Stimulated activated CD4-positive, alpha-beta T cell treated with anti-CD3 and anti-CD28 coated beads, TNF-alpha, amount 100 ng/mL, for 1 hour (primary cell): ENCODE measurements at places on chromosomes 4 and X.

DNA sequence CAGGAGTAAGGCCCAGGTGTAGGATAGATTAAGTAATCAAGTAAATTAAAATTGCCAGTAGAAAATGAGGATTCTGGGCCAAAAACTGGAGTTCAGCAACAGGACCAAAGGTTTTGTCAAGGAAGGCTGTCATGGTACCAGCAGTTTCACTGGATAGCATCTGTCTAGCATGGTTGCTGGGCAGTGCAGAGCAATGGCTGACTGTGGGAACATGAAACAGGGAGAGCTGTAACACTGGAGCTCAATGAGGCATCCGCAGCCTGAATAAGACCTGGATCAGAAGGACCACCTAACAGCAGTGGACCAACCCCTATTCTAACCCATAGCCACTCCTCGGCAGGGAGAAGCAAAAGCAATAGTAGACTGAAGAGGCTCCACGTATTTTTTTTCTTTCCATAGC, 132.4 kb downstream of the ATOH1 start:
- no peak for DNase-seq

DNA sequence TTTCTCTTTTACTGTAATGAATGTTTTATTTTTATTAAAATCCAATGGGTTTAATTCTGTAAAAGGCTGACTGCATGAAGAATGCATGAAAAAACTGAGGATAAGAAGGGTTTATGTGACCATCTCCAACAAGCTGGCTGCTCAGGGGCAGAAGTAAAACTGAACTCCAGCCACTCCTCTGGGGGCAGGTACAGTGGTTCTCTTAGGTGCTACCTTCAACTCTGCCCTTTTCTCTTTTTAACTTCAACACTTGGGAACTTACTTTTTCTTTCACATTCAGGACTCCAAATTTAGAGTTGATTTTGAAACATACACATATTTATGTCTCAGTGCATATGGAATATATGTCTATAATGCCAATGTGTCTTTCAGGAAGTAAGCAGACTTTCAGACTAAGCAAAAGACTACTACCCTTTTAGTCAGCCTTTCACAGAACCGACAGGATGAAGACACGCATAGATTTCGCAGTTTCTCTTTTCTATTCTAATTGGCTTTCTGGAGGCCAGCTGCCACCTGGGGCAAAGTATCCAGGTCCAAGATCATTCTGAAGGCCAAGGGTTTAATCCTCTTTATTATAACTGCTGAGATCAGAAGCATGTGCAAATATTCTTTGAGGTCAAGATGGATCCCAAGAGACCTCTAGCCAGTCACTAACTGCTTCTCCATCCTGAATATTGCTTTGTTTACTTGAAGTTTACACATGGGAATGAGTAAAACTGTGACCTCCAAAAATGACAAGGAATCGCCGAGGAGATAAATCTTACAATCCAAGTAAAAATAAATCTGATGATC, 30.7 kb downstream of the HS3ST1 start:
- DNase-seq, result no peak

DNA sequence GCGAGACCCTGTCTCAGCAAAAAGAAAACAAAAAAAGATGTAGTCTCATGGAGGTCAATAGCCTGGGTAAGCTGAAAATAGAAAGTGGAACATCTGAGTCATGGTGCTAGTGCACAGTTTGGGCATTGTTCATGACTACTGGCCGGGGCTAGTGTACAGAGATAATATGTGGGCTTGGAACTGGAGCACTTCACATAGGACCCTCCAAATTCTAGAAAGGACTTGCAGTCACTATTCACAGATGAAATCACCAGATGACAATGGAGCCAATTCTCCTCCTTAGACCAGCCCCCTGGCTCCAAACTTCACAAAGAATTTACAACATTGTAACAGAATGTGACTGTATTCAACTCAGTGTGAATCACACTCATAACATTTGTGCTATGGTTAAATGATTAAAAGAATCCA, 367.8 kb upstream of the SLC7A11 start:
- no peak for DNase-seq

- DNase-seq, result no peak
These were observed 1216.1 kb downstream of the FSTL5 start for GRCh38 chr4:160947653-160948052.

- no peak for DNase-seq
These were observed 112.4 kb downstream of the ADGRL3 start for GRCh38 chr4:61312526-61312925.

- DNase-seq, result no peak
These were observed 4.2 kb downstream of the ALB start for GRCh38 chr4:73408181-73408867.

DNA sequence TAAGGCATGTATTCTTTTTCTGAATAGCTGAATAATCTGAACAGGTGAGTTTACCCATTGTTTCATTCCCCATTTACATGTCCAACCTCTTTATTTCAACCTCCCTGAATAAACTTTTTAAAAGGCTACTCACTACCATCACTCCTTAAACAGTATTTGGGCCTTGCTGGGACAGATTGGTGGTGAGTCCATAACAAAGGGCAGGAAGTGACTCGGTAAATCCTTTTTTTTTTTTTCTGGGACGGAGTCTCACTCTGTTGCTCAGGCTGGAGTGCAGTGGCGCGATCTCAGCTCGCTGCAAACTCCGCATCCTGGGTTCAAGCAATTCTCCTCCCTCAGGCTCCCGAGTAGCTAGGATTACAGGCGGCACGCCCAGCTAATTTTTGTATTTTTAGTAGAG, 23.4 kb upstream of the SEC24B start:
- no peak for DNase-seq

- DNase-seq, result no peak
These were observed 29.3 kb downstream of the CLCN5 start for GRCh38 chrX:49951524-49952193.

- DNase-seq, result no peak
These were observed 111.1 kb downstream of the ADRA2C start for GRCh38 chr4:3877236-3877635.

DNA sequence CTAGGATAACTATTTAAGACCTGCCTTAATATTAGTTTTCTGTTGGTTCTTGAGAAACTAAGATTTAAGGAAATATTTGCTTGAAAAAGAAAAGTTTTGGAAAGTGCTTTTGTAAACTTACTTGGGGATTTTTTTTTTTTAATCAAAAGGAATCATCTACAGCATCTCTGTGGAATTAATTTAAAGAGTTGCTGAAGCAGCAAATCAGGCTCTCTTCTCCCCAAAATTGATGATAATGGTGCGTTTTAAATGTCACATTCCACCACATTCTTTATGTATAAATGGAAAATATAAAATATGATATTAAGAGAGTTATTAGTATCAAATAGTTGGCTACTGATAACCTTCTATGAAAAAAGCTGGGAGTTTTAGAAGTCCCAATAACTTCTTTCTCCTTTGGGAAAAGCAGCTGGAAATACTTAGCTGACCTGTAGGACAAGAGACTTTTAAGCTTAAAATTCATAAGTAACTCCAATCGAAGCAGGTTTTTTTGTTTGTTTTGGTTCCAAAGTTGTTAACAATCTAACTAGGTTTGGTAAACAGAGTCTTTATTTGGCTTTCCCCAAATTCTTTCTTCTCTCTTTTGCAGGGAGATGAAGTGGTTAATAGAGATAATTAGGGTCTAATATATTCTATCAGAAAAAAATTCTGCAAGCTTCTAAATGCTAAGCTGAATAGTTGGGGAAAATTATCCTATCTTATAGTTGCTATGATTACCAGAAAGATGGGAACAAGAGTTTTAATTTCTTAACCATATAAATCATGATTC, 4.4 kb downstream of the KLF3 start:
- no peak for DNase-seq

DNA sequence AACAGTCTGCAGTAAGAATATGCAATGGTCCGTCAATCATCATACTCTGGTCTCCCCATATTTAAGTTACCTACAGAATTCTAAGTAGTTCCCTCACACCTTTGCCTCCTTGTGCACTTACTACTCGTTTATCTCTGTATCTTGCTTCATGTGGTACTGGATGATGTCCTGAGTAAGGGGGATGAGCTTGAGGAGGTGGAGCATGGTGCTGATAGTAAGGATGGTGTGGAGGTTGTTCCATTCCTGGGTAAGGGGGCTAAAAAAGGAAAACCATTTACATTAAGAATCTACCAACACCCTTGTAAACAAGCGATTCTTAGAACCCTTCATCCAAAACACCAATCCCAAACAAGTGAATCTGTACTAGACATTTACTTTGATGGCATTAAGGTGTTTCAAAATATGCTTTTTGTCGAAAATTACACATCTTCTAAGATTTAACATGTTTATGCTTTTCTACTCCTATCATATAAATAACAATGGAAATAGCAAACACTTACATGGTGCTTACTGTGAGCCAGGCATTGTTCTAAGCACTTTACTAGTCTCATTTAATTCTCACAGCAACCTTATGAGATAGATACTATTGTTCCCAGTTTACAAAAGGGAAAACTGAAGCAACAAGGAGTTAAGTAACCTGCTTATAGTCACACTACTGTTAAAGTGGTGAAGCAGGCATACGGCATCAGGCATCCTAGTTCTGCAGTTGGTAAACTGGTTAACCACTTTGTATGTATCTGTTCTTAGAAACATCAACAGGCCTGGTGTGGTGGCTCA, 33.5 kb downstream of the YTHDC1 start:
- no peak for DNase-seq

DNA sequence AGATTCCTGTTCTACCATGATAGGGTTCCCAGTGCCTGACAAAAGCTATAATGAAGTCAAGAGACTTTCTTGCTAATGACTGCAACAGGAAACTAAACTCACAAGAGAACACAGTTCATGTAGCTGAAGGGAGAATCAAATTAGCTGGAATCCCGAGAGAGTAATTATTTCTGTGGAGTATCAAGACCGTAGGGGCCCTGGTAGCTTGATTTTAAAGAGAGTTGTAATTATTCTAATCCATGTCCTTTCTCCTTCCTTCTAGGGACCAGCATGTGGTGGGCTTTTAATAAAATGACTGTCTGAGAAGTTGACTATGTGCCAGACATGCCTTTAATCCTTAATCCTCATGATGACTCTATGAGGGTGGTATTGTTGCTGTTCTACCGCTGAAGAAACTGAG, 1.7 kb upstream of the TRPC5OS start:
- DNase-seq, result no peak
